ENCODE measurements at places on chromosomes 2 and 18. TPM values are rescaled to one million over a fixed set of nuclear protein-coding genes. Genes with fewer than 3 reads are reported as not detected.
A peak's percentile ranks its signal among the peaks of the same experiment; 100 is the strongest.

DNA sequence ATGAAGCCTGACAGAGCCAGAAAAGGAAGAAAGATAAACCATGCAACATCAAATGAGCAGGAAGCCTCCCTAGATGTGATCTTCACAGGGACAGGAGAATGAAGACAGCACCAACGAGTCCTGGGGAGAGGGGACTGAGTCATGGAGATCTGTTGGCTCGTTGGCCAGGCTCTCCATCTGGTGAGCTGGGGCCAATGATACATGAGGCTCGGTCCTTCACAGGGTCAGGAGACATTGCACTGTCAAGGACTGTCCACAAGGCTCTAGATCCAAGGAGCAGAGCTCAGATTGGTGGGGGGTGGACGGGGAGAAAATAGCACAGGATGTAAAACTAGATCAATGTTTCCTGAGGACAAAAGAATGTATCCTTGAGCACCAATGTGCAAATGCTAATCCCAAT lies 735 bp downstream of the CD207 start:
- H3K36me3 ChIP-seq, result no peaks in the 10 kb centered on the region
- no peaks in the 10 kb centered on the region for H3K27me3 ChIP-seq
- no peaks in the 10 kb centered on the region for H3K4me1 ChIP-seq
- H3K27ac ChIP-seq, result no peak overlapping the region
- DNase-seq, result no peak

- no peaks in the 10 kb centered on the region for H3K27me3 ChIP-seq
- peaks cover 4% of the 10 kb centered on the region for H3K4me1 ChIP-seq
- no peak for DNase-seq
- H3K36me3 ChIP-seq, result no peaks in the 10 kb centered on the region
- no peak overlapping the region for H3K4me3 ChIP-seq
These were observed 48.1 kb downstream of the MAIP1 start for GRCh38 chr2:200003444-200003843.

GPAT2 gene
- total RNA-seq, result 38.9 TPM

DNA sequence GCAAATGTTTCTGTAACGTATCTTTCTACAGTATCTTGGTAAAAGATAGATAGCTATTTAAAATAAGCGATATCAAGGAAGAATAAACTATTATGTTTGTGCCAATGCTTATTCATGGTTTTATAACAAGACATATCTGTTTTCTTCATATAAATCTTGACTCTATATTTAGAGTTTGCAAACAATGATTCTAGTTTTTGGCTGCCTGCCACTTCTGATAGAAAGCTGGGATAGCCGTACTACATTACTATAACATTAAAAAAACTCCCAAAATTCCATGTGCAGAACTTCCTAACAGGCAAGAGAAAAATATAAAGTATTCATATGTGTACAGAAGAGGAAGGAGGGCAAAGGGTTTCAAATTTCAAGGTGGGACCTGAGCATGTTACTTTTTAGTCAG lies 985.0 kb downstream of the BCL11A start:
- no peaks in the 10 kb centered on the region for H3K4me1 ChIP-seq
- no peak overlapping the region for H3K4me3 ChIP-seq
- no peak overlapping the region for H3K27ac ChIP-seq
- no peaks in the 10 kb centered on the region for H3K36me3 ChIP-seq
- DNase-seq, result no peak
- no peaks in the 10 kb centered on the region for H3K27me3 ChIP-seq

GRCh38 chr2:96527286-96528005 lies 9.1 kb upstream of the ARID5A start:
- no peak for DNase-seq
- H3K4me1 ChIP-seq, result peaks cover 22% of the 10 kb centered on the region
- H3K36me3 ChIP-seq, result no peaks in the 10 kb centered on the region
- no peaks in the 10 kb centered on the region for H3K27me3 ChIP-seq
- peak overlapping the region; percentile 84 for H3K27ac ChIP-seq
- H3K4me3 ChIP-seq, result peak overlapping the region; percentile 53

- H3K36me3 ChIP-seq, result no peaks in the 10 kb centered on the region
- no peaks in the 10 kb centered on the region for H3K27me3 ChIP-seq
- H3K27ac ChIP-seq, result no peak overlapping the region
- H3K4me3 ChIP-seq, result no peak overlapping the region
These were observed 90.4 kb downstream of the TFCP2L1 start for GRCh38 chr2:121194626-121195025.

- DNase-seq, result no peak
- no peaks in the 10 kb centered on the region for H3K4me1 ChIP-seq
- H3K4me3 ChIP-seq, result no peak overlapping the region
- H3K27ac ChIP-seq, result no peak overlapping the region
These were observed 34.7 kb downstream of the TTR start for GRCh38 chr18:31626409-31626808.

DNA sequence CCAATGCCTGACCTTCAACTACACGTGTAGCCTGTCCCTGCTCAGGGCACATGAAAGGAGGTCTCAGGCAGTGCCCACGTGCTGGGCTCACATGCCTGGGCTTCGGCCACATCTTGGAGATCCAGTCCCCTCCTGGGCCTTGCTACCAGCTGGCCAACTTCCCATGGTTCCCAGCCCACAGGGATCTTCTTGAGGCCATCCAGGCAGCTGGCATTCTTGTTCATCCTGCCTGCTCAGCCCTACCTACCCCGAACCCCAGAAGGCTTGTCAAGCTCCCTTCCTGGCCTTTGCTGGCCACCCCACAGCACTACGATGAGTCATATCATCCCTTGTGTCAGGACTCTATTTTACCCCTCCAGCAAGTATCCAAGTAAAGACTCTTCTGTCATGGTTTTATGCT lies 97.1 kb downstream of the ZBTB7C start:
- no peak overlapping the region for H3K27ac ChIP-seq
- no peaks in the 10 kb centered on the region for H3K27me3 ChIP-seq
- H3K4me1 ChIP-seq, result no peaks in the 10 kb centered on the region
- H3K4me3 ChIP-seq, result no peak overlapping the region
- no peak for DNase-seq
- no peaks in the 10 kb centered on the region for H3K36me3 ChIP-seq

DNA sequence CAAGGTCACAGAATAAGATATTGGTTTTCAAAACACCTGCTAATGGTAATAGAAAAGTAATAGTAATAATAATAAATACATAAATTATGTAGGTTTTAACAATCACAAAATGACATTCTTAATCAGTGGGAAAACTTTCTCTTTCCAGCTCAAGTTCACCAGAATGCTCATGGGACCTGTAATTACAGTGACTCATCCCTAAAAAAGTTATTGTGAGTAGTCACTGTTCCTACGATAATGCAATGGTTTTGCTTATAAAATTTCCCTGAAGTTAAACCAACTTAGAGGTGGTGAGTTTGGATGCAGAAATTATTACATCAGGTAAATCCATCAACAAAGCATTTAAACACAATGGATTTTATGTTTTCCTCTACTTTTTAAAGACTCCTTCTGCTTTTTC lies 502.3 kb downstream of the PID1 start:
- H3K4me3 ChIP-seq, result no peak overlapping the region
- H3K36me3 ChIP-seq, result no peaks in the 10 kb centered on the region
- no peaks in the 10 kb centered on the region for H3K27me3 ChIP-seq
- DNase-seq, result no peak
- peaks cover 4% of the 10 kb centered on the region for H3K4me1 ChIP-seq

DNA sequence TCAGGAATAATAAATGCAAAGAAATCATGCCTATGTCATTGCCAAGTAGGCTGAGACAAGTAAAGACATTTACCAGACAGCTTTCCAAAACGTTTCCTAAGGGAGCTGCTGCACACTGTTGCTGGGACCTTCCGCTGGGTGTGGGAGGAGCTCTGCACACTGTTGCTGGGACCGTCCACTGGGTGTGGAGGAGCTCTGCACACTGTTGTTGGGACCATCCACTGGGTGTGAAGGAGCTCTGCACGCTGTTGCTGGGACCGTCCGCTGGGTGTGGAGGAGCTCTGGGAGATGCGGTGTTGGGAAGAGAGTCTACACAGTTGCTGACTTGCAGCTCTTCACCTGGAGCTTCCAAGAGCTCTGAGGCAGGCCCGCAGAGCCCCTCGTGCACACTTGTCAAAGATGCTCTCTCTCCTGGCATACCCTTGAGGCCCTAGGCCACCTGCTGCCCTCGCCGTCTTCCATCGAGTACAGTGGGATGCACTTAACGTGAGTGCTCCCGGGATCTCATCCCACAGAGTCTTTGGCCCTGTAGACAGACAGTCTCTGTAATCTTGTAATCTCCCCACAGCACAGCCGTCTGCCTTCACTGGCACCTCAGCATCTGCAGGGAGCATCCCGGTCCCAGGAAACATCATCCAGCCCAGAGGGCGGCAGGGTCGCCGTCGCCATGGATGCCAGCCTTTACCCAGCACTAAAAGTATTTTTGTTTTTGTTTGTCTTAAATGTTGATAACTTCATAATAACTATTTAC lies 51.4 kb downstream of the TRAPPC12 start:
- DNase-seq, result no peak
- H3K27me3 ChIP-seq, result no peaks in the 10 kb centered on the region
- H3K4me3 ChIP-seq, result no peak overlapping the region
- H3K36me3 ChIP-seq, result no peaks in the 10 kb centered on the region
- H3K4me1 ChIP-seq, result no peaks in the 10 kb centered on the region

- no peak overlapping the region for H3K4me3 ChIP-seq
- H3K27me3 ChIP-seq, result no peaks in the 10 kb centered on the region
- DNase-seq, result no peak
- no peaks in the 10 kb centered on the region for H3K4me1 ChIP-seq
- no peaks in the 10 kb centered on the region for H3K36me3 ChIP-seq
These were observed 131.3 kb downstream of the INO80D start for GRCh38 chr2:205954707-205955106.

MPP4 gene
- total RNA-seq, result not detected

KATNAL2 gene
- total RNA-seq, result 17.5 TPM

DNA sequence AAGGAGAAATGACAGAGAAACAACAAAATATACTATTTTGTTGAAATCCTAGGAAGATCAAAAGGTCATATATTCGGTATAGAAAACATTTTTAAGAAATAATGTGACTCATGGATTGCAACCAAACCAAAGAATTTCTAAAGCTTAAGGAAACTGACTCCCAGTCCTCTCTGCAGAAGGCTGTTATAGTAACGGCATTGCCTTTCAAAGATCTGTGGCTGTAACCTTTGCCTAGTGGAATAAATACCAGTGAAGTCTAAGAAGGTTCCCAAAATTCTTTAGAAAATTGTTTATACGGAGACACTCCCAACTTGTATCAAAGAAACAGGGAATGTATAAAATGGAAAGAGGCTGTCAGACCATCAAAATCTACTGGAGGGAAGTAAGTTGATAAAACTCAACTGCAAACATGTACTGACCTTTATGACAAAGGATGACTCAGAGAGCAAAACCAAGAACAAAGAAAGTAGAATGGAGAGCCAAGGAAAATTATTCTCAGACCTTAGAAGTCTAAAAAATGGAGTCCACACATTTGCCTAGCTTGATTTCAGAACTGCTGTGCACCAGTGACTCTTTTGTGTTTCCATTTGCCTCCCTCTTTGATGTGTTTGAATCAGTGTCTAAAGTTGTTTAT lies 48.6 kb upstream of the FSIP2 start:
- no peaks in the 10 kb centered on the region for H3K4me1 ChIP-seq
- H3K4me3 ChIP-seq, result no peak overlapping the region
- H3K36me3 ChIP-seq, result no peaks in the 10 kb centered on the region
- H3K27ac ChIP-seq, result no peak overlapping the region
- no peaks in the 10 kb centered on the region for H3K27me3 ChIP-seq
- DNase-seq, result no peak

All from testis (tissue), 5 donors.